ENCODE measurements at places on chromosomes 5 and 9.

- DNase-seq: no peak
Observed at GRCh38 chr9:116644091-116644688, 42.9 kb upstream of the TRIM32 start.

- DNase-seq: no peak
Observed at GRCh38 chr5:172370648-172371545, 83.4 kb downstream of the SH3PXD2B start.

- no peak for DNase-seq
Observed at GRCh38 chr9:99579964-99580363, 241.7 kb upstream of the NR4A3 start.

- DNase-seq: no peak
Observed at GRCh38 chr9:8221462-8221861, 421.9 kb upstream of the DMAC1 start.

Measured in stimulated activated CD4-positive, alpha-beta T cell treated with anti-CD3 and anti-CD28 coated beads, Interleukin-1b, Interleukin-23, amount 100 ng/mL, for 1 hour (primary cell).